Activated naive CD4-positive, alpha-beta T cell treated with anti-CD3 and anti-CD28 coated beads, Interleukin-2, amount 10 ng/mL, durations not matched to agents 5 hours and 36 hours (primary cell): ENCODE measurements at places on chromosomes 11 and 22. TPM values are rescaled to one million over a fixed set of nuclear protein-coding genes. Genes with fewer than 3 reads are reported as not detected.

The MADD gene
- total RNA-seq, result 91.9 TPM

The GPHA2 gene
- total RNA-seq, result not detected

The MUC5B gene
- not detected for total RNA-seq

The MMP27 gene
- not detected for total RNA-seq

The FBLN1 gene
- not detected for total RNA-seq

The OR51B4 gene
- not detected for total RNA-seq

The MPPED2 gene
- total RNA-seq, result not detected

The KRTAP5-1 gene
- total RNA-seq, result not detected

The MAP6 gene
- total RNA-seq, result 0.10 TPM

The ARSA gene
- total RNA-seq, result 56.8 TPM

The MS4A12 gene
- not detected for total RNA-seq

The LYVE1 gene
- total RNA-seq, result not detected

The TMEM123 gene
- 466 TPM for total RNA-seq

The SCGB1A1 gene
- not detected for total RNA-seq

The PIWIL4 gene
- total RNA-seq, result 0.70 TPM

The TCN1 gene
- not detected for total RNA-seq

The GAL3ST1 gene
- not detected for total RNA-seq

The KREMEN1 gene
- not detected for total RNA-seq

The KCTD14 gene
- total RNA-seq, result 0.18 TPM

The C11orf65 gene
- 1.4 TPM for total RNA-seq

The FOXRED2 gene
- 14.5 TPM for total RNA-seq

The OR6T1 gene
- not detected for total RNA-seq

The CHADL gene
- total RNA-seq, result 0.23 TPM

The APOL5 gene
- not detected for total RNA-seq

The BAIAP2L2 gene
- total RNA-seq, result 1.1 TPM

The IRAG1 gene
- total RNA-seq, result not detected

The SHANK2 gene
- total RNA-seq, result not detected

The USP2 gene
- 0.40 TPM for total RNA-seq

The OR2D2 gene
- not detected for total RNA-seq

The TRIM49C gene
- total RNA-seq, result not detected

The RNF169 gene
- 17.2 TPM for total RNA-seq

The ACR gene
- not detected for total RNA-seq

The TNNI2 gene
- total RNA-seq, result not detected

The HBE1 gene
- not detected for total RNA-seq

The KMT5B gene
- 29.3 TPM for total RNA-seq

The INPP5J gene
- not detected for total RNA-seq

The MIOX gene
- total RNA-seq, result not detected

The TMEM138 gene
- total RNA-seq, result 39.1 TPM

The RBMXL2 gene
- total RNA-seq, result not detected

The C11orf87 gene
- not detected for total RNA-seq

The DDTL gene
- 2.9 TPM for total RNA-seq

The NTM gene
- total RNA-seq, result not detected

The OR8A1 gene
- not detected for total RNA-seq

The OMP gene
- total RNA-seq, result not detected

The RIMBP3C gene
- 0.89 TPM for total RNA-seq

The ADAMTS15 gene
- total RNA-seq, result not detected

The PRMT3 gene
- 14.4 TPM for total RNA-seq

The OR5D14 gene
- total RNA-seq, result not detected
